Stimulated activated CD4-positive, alpha-beta T cell treated with anti-CD3 and anti-CD28 coated beads, Interleukin-1b, Interleukin-23, amount 100 ng/mL, for 1 hour (primary cell): ENCODE measurements at places on chromosomes 16 and 17.

- DNase-seq = no peak
These were observed 482 bp upstream of the SSH2 start for GRCh38 chr17:29930409-29931010.

DNA sequence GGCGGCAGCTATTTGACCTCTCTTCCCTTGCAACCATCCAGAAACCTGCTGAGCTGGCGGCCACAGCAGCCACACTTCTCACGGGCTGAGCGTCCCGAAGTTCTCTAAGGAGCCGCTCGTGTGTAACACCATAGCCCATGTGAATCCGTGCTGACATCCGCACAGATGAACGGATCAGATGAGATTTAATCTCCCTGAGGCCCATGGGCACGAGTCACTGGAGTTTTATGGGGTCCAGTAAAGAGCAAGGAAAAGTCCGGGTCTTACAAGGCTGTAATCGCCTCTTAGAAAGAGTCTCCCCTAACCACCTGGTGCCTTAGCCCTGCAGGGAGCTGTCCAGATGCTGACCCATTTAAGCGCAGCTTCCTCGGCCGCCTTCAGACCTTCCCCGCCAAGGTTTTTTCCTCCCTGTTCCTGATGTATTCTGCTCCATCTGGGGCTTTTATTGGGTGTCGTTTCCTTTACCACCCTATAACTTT lies 5.5 kb upstream of the CACNG5 start:
- no peak for DNase-seq

DNA sequence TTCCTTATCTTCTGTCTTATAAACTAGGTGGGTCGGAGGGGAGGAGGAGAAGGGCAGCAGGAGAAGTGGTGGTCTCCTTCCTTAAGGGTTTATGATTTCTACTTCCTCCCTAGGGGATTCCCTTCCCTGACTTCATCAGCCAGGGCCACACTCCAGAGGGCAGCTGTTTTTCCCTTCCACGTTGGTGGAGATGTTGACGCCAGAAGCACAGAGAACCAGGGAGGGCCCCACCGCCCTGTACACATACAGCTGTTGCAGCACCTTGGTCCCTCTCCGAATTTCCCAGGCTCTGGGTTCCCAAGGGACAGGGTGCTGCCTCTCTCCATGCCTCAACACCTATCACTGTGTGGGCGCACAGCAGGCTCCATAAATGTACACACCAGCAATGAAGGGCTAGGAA lies 5.6 kb upstream of the SLC6A4 start:
- DNase-seq = no peak

- no peak for DNase-seq
These were observed at the start of gene BCAR1 for GRCh38 chr16:75251280-75252048. TSS of gene BCAR1 (minus strand) at chr16:75251624. CDS start at chr16:75251482, 142 bp downstream.

- no peak for DNase-seq
These were observed 72.6 kb upstream of the CNEP1R1 start for GRCh38 chr16:49952386-49952785.

- no peak for DNase-seq
These were observed 1.1 kb upstream of the HNF1B start for GRCh38 chr17:37745801-37746426.

DNA sequence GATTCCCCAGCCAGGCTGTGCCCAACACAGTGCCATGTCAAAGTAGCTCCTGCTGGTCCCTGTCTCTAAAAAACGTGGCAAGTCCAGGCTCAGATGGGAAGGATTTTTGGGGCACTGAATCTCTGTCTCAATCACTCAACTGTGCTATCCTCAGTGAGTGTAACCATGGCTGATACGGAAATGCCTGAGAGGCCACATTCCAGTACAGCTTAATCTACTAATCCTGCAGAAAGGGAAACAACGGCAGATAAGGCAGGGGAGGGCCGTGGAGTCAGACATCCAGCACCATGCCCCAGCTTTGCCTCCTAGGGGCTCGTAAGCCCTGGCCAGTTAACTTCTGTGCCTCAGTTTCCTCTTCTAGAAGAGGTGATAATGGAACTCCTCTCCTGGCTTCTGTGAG lies 251.7 kb downstream of the CPPED1 start:
- DNase-seq = no peak

- DNase-seq = no peak
These were observed 29.7 kb downstream of the RAI1 start for GRCh38 chr17:17710728-17711541.

GRCh38 chr16:71758293-71758760 lies 33.8 kb upstream of the PHLPP2 start:
- DNase-seq = no peak

DNA sequence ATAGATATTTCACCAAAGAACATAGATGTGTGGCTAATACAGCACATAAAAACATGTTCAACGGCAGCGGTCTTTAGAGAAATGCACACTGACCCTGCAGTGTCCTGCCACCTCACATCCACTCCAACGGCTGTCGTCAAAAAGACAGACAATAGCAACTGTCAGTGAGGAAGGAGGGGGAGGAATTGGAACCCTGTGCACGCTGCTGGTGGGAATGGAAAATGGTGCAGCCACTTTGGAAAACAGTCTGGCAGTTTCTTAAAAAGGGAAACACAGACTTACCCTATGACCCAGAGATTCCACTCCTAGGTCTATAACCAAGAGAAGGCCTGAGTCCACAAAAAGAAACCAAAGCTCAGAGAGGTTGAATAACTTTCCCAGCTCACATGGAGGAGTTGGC lies 7.7 kb downstream of the CEP295NL start:
- DNase-seq = no peak

GRCh38 chr16:49809561-49809960 lies 46.4 kb downstream of the ZNF423 start:
- DNase-seq = no peak

GRCh38 chr16:1820096-1820945 lies 6.3 kb downstream of the HAGH start:
- DNase-seq = no peak

DNA sequence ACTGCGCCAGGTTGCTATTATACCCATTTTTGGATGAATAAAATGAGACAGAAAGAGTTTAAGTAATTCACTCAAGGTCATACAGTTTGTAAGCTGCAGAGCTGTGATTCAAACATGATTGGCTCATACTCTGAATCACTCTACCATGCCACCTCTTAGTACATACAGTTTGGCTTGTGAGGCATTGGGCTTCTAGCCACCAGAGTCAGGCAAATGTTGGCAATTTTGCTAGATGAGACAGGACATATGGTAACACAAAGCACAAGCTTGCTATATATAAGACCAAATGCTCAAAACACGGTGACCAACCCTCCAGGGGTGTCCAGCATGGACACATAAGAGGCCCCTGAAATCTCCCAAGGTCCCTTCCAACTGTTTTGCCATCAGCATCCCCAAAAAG lies 236.0 kb upstream of the IRX5 start:
- no peak for DNase-seq

GRCh38 chr16:48123104-48123788 lies 32.5 kb downstream of the ABCC12 start:
- DNase-seq = peak; percentile 13

GRCh38 chr17:66337268-66337667 lies 34.9 kb downstream of the PRKCA start:
- no peak for DNase-seq

DNA sequence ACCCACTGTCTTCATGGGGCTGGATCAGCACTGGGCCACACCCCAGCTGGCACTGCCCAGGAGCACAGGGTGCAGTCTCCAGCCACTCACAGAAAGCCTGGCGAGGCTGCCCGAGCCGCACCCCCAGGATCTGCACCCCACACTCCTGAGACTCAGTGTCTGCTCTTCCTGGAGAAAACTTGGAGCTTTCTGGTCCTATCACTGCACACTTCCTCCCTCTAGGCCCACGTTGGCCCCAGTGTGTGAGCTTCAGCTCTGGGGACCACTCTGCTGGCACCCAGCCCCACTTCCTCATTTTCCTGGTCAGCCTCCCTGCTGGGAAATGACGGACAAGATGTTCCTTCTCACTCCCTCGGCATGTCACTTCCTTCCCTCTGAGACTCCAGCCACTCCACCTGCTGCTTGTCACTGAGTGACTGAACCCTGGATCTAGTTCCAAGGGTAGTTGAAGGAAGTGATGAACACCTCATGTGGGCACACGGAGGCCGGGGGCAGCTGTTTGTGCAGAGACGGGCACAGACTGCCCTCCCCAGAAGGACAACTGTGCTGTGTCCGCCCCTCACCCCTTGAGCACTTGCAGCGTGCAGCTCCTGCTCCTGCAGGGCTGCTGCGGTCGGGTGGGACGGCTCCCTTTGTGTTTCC lies 29.0 kb downstream of the ZC3H18 start:
- no peak for DNase-seq

DNA sequence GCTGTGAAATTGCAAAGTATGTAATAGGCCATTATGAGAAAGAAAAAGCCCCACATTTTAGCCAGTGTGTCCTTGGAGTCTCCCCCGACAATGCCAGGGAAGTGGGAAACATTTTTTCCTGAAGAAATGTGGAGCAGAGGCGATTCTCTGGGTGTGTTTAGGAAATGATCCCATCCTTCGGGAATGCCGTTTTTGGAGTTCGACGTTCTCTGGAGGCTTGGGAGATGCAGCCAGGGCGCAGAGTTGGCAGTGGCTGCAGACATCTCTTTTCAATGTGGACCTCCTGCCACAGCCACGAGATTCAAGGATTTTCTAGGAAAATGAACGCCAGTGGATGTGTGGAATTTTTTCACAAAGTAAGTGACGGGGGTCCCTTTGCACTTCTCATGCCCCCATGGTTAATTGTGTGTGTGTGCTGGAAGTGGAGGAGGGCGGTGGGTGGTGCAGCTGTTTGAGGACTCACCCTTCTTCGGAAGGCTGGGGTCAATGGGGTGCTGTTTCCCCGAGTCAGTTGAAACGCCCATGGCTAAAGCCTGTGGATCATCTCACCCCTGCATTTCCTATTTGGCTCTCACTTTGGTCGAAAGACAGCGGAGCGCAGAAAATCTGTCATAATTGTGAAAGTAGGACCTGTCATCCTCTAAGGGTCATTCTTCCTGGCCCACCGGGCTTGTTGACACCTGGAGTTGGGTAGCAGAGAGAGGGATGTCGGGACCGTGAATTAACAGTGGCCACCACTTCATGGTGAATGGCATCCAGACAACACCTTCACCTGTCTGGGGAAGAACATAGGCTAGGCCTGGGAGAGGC lies 73.2 kb downstream of the CMIP start:
- DNase-seq = no peak

DNA sequence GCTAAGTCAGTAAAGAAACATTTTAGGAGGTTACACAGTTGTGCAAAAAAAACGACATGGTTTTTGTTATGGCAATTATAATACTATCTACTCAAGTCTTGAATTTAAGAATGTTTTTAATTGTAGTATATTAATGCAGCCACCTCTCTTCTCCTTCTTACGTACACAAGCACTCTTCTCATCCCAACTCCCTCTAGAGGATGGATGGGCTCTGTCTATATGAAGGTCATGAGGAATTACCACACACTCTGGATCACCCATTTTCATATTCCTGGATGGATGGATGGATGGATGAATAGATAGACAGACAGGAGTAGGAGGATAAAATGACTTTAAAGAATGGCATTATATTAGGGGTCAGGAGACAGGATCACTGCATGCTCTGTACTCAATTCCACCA lies 120.0 kb downstream of the PHKB start:
- no peak for DNase-seq

- DNase-seq = no peak
These were observed 8.3 kb upstream of the ST6GALNAC2 start for GRCh38 chr17:76593959-76594358.

DNA sequence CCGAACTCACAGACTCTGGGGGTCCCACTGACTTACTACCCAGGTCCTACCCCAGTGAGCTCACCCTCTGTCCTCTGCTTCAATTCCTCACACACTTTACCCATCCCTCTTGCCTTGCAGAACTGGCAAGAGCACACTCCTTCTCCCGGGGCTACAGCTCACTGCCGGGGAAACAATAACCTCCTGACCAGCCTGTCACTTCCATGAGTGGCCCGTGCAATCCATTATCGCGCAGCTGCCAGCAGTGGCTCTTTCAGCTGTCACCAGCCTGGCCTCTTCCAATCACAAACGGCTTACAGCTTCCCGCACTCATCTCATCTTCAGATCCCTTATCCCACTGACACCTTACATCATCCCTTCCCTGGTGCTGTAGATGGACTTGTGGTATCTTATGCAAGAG lies 79.5 kb downstream of the CPPED1 start:
- no peak for DNase-seq

- no peak for DNase-seq
These were observed 242.9 kb downstream of the CDH11 start for GRCh38 chr16:64878940-64879339.

- no peak for DNase-seq
These were observed 68.8 kb upstream of the CREBBP start for GRCh38 chr16:3949287-3949686.

DNA sequence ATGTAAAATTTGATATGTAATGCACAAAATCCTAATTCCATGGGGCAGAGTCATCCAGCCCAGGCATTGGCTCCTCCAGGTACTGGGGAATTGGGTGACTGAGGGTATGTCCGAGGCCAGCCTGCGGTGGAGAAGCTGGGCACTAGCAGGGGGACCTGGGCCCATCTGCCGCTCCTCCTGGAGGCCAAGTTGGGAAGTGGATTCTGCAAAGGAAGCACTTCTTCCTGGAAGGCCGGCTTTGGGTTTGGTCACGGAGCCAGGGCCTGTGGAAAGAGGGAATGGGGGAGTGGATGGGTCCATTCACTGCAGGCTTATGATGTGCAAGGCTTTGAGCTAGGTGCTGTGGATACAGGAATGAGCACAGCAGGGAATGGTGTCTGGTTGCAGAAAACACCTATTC lies 85.8 kb downstream of the GNAO1 start:
- DNase-seq = no peak

DNA sequence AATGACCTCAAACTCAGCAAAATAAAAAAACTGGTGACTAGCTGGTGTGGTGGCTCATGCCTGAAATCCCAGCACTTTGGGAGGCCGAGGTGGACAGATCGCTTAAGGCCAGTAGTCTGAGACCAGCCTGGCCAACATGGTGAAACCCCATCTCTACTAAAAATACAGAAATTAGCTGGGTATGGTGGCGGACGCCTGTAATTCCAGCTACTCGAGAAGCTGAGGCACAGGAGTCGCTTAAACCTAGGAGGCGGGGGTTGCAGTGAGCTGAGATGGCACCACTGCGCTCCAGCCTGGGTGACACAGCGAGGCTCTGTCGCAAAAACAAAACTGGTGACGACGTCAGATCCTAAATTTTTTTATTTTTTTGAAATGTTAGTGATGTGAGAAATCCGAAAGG lies 82.6 kb upstream of the TOB1 start:
- no peak for DNase-seq

DNA sequence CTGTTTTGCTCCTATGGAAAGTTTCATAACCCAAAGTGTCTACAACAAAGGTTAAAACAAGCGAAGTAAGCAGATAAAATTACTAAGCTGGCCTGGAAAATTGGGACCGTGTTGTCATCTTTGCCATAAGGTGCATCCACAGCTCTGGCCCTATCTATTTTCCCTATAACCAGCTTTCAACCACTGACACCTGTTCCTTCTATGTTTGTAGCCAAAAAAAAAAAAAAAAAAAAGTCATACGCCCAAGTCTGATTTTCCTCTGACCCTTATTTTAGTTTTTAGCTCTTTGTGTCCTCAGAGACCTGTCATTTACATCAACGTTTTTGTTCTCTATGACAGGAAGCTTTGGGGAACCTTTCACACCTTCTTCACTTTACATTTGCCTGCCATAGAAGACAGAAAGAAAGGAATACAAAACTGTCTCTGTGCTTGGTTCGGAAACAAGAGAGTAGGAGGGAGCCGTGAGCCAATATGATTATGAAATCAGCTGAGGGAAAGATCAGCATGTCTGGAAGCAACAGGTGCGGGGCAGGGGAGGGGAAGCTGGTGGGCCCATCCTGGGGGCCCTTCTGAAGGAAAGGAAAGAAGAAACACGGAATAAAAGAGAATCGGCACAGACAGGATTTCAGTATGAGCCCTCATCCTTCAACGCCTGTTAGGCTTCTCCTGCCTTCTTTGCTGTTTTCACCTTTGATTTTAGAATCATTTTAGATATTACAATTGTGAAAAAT lies 8.5 kb downstream of the HS3ST3A1 start:
- DNase-seq = no peak
